ENCODE measurements at places on chromosomes 1 and 21. TPM values are rescaled to one million over a fixed set of nuclear protein-coding genes. Genes with fewer than 3 reads are reported as not detected.

- DNase-seq = no peak
- peaks cover 57% of the 10 kb centered on the region for H3K4me1 ChIP-seq
- H3K27me3 ChIP-seq = no peaks in the 10 kb centered on the region
- H3K27ac ChIP-seq = no peak overlapping the region
- no peaks in the 10 kb centered on the region for H3K36me3 ChIP-seq
These were observed 11.5 kb downstream of the RORC start for GRCh38 chr1:151819976-151820623.

DNA sequence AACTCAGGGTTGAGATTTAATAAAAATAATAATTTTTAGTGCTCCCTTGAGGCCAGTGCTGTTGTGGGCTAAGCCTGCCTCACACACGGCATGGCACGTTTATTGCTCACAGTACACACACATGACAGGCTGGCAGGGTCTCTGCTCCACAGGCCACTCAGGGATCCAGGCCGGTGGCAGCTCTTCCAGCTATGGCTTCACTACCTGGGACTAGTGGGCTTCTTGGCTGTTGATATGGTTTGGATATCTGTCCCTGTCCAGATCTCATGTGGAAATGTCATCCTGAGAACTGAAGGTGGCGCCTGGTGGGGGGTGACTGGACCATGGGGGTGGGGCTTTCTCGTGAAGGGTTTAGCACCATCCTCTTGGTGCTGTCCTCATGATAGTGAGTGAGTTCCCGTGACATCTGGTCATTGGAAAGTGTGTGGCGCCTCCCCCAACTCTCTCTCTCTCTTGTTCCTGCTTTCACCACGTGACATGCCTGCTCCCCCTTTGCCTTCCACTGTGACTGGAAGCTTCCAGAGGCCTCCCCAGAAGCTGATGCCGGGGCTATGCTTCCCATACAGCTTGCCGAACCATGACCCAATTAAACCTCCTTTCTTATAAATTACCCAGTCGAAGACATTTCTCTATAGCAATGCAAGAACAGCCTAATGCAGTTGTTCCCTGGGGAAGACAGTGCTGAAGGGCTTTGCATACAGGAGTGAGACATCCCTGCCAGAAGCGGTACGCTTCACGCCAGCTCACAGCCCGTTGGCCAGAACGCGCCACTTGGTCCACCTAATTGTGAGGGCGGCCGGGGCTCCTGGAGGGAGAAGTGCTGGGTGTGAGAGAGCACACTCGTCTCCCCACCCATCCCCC, 226.9 kb upstream of the C1orf174 start:
- H3K27ac ChIP-seq = no peak overlapping the region
- H3K4me3 ChIP-seq = no peak overlapping the region
- no peaks in the 10 kb centered on the region for H3K4me1 ChIP-seq
- no peaks in the 10 kb centered on the region for H3K36me3 ChIP-seq
- no peaks in the 10 kb centered on the region for H3K27me3 ChIP-seq

- peaks cover 4% of the 10 kb centered on the region for H3K4me1 ChIP-seq
- no peak overlapping the region for H3K27ac ChIP-seq
- H3K27me3 ChIP-seq = no peaks in the 10 kb centered on the region
- DNase-seq = no peak
- H3K4me3 ChIP-seq = no peak overlapping the region
These were observed 75.2 kb upstream of the TEKT2 start for GRCh38 chr1:36008546-36009197.

GRCh38 chr1:174534789-174535188, 87.0 kb downstream of the GPR52 start:
- no peak for DNase-seq
- H3K27me3 ChIP-seq = no peaks in the 10 kb centered on the region
- H3K4me1 ChIP-seq = no peaks in the 10 kb centered on the region
- H3K4me3 ChIP-seq = no peak overlapping the region

GRCh38 chr1:224432146-224432545, 2.5 kb downstream of the WDR26 start:
- H3K27me3 ChIP-seq = no peaks in the 10 kb centered on the region
- peaks cover 46% of the 10 kb centered on the region for H3K36me3 ChIP-seq
- peak overlapping the region; percentile 87 for H3K4me3 ChIP-seq
- no peak for DNase-seq
- peak overlapping the region; percentile 87 for H3K27ac ChIP-seq

- no peaks in the 10 kb centered on the region for H3K36me3 ChIP-seq
- peak overlapping the region; percentile 50 for H3K4me3 ChIP-seq
- peak overlapping the region; percentile 30 for H3K27ac ChIP-seq
- peaks cover 21% of the 10 kb centered on the region for H3K4me1 ChIP-seq
- H3K27me3 ChIP-seq = peaks cover 2% of the 10 kb centered on the region
These were observed 45.5 kb downstream of the TOR1AIP2 start for GRCh38 chr1:179831852-179832699.

DNA sequence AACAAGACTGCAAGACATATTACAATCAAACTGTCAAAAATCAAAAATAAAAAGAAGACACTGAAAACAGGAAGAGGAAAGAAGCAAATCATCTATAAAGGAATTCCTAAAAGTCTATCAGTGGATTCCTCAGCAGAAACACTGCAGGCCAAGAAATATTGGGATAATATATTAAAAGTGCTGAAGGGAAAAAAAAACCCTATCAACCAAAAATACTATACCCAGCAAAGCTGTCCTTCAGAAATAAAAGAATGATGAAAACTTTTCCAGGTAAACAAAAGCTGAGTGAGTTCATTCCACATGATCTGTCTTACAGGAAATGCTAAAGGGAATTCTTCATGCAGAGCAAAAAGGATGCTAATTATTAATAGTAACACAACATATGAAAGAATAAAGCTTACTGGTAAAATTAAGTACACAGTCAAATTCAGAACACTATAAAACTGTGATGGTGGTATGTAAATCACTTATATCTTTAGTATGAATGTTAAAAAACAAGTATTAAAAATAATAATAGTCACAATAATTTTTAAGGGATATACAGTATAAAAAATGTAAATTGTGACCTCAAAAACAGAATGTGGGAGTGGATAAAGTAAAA, 12.9 kb upstream of the ACP6 start:
- H3K4me3 ChIP-seq = no peak overlapping the region
- H3K27me3 ChIP-seq = peaks cover 29% of the 10 kb centered on the region
- H3K36me3 ChIP-seq = peaks cover 2% of the 10 kb centered on the region
- H3K27ac ChIP-seq = no peak overlapping the region

DNA sequence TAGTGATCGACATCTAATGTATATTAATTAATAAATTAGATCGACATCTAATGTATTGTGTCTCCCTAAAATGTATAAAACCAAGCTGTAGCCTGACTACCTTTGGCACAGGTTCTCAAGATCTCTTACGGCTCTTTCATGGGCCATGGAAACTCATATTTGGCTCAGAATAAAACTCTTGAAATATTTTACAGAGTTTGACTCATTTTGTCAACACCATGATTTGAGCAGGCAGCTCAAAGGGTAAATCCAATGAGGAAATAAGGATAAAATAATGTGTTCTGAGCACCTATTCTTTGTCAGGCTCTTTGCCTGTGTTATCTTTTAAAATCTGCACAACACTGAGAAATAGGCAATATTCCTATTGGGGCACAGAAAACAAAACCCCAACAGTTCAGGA, 223.4 kb upstream of the DUSP10 start:
- H3K27me3 ChIP-seq = no peaks in the 10 kb centered on the region
- no peaks in the 10 kb centered on the region for H3K36me3 ChIP-seq

DNA sequence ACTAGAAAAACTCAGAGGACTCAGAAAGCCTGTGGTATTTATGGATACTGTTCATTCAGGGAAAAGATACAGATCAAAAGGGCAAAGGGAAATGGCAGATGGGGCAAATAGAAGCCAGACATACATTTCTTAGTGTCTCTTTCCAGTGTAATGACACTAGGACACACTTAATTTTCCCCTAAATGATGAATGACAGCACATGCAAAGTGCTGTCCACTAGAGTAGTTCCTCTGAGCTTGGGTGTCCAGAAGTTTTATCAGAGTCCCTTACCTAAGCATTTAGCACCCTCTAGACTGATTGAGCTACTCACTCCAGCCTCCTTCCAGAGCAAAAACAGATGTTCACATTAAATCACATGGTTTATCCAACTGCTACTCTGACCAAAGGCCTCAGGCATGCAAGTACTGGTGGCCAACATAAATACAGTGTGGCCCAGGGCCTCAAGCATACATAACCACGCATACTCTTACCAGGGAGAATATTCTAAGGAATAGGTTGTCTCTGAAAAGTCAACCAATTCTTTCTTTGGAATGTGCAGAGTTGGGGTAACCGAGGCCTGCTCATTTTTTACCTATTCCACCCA, 166.9 kb downstream of the NCAM2 start:
- H3K27ac ChIP-seq = no peak overlapping the region
- no peaks in the 10 kb centered on the region for H3K4me1 ChIP-seq
- no peaks in the 10 kb centered on the region for H3K36me3 ChIP-seq
- no peak overlapping the region for H3K4me3 ChIP-seq
- no peak for DNase-seq
- peaks cover 7% of the 10 kb centered on the region for H3K27me3 ChIP-seq

DNA sequence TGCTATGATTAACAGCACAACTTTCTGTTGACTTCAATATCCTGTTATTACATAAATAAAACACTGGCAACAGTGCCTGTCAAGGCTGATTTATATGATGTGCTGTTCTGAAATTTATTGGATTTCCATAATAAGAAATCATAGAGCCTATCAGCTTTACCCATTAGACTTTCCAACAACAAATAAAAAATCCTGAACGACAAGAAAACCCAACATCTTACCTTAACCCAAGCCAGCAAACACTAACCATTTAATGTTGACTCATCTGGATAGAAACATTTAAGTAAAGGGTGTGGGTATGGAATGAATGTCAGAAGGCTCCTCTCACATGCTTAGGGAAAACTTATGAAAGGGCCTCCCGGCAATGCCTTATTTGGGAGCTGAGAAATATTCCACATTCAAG, 165.1 kb downstream of the SLC45A1 start:
- no peak for DNase-seq
- peaks cover 11% of the 10 kb centered on the region for H3K4me1 ChIP-seq
- no peak overlapping the region for H3K27ac ChIP-seq
- peaks cover 10% of the 10 kb centered on the region for H3K36me3 ChIP-seq
- no peaks in the 10 kb centered on the region for H3K27me3 ChIP-seq
- no peak overlapping the region for H3K4me3 ChIP-seq

The RUNX1 gene
- 100 TPM for total RNA-seq

The SSX2IP gene
- 11.8 TPM for total RNA-seq

The HPDL gene
- 39.8 TPM for total RNA-seq

The HS2ST1 gene
- 15.8 TPM for total RNA-seq

The CFAP107 gene
- not detected for total RNA-seq

The SFN gene
- total RNA-seq = 0.47 TPM

Data from activated CD4-positive, alpha-beta T cell treated with anti-CD3 and anti-CD28 coated beads, Interleukin-2, amount 10 ng/mL, durations not matched to agents 24 days and 14 days (primary cell).